Right forelimb (tissue), 1 donor: ENCODE measurements at places on chromosomes 1 and 21.

DNA sequence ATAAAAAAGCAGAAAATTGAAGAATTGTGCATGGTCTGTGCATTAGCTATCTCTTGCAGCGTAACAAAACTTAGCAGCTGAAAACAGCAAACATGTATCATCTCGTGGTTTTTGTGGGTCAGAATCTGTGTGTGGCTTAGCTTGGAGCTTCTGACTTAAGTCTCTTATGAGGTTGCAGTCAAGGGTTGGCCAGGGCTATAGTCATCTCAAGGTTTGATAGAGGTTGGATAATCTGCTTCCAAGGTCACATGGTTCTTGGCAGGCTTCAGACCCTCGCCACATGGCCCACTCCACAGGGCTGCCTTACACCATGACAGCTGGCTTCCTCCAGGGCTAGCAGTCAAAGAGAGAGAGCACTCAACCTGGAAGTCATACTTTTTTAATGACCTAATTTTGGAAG is 35.9 kb downstream of the CNST start:
- DNase-seq: no peak

GRCh38 chr21:45973475-45974072 is 8.0 kb upstream of the COL6A1 start:
- peak; percentile 94 for DNase-seq

DNA sequence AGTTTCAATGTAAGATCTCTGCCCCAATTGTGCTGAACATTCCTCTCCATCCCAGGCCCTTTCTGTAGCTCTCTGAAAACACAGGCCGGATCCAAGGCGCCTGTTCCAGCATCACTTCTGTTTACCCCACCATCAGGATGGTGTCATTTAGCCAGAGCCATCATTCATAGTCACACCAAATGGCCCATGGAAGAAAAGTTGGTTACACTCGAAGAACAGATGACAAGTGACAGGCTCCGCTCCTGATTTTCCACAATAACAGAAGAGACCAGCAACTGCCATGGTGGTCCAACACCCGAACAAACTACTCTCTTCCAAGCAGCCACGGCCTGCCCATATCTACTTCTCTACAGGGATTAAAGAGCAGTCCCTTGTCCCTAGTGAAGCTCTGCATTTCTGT is 59.9 kb upstream of the PROX1 start:
- DNase-seq: no peak

- no peak for DNase-seq
These were observed 27.8 kb downstream of the CBR1 start for GRCh38 chr21:36097427-36098181.

DNA sequence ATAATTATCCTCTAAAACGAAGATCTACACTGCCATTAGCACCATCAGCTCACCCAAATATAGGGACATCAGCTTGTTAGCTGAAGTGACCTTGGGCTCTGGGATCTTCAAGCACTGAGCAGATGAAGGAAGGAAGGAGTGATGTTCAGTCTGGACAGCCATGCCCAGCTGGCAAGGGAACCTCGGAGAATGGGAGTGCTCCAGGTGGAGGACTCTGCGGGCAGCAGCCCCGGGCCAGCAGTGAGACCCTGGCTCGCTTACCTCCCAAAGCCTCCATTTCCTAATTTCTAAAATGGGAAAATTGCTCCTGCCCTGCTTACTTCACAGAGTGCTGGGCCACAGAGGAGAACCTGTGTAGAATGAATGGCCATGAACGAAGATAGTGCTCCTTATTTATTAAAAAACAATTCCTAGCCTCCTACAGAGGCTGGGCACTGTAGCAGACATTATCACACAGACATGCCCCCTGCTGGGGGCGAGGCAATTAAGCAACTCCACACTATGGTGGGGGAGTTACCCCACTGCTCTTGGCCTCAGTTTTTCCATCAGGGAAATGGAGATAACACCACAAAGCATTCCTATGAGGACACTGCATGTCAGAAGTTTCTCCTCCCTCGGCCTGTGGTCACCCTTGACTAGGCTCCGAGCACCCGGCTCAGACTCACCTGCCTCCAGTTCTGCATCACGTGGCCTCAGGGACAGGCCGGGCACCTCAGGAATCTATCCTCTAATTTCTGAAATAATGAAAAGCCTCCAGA is 117.6 kb downstream of the KCNN3 start:
- no peak for DNase-seq

GRCh38 chr1:97893844-97894243 is 27.0 kb downstream of the DPYD start:
- DNase-seq: no peak
